ENCODE measurements at places on chromosomes 7 and 10.

GRCh38 chr7:155870334-155871180 is 58.3 kb upstream of the SHH start:
- DNase-seq, result no peak

DNA sequence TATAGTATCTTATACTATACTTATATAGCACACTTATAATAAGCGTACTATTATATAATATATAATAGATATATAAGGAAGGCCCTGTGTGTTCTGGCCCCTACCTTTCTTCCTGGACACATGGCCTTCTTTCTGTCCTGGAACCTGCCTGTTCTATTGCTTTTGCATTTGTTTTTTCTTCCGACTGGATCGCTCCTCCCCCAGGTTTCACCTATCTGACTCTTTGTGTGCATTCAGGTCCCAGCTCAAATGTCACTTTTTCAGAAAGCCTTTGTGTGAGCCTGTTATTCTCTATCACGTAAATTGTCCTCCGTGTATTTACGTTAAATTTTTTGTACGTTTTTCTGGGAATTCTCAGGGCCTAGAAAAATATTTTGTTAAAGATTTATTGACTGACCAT is 2.9 kb upstream of the TRIM8 start:
- no peak for DNase-seq

DNA sequence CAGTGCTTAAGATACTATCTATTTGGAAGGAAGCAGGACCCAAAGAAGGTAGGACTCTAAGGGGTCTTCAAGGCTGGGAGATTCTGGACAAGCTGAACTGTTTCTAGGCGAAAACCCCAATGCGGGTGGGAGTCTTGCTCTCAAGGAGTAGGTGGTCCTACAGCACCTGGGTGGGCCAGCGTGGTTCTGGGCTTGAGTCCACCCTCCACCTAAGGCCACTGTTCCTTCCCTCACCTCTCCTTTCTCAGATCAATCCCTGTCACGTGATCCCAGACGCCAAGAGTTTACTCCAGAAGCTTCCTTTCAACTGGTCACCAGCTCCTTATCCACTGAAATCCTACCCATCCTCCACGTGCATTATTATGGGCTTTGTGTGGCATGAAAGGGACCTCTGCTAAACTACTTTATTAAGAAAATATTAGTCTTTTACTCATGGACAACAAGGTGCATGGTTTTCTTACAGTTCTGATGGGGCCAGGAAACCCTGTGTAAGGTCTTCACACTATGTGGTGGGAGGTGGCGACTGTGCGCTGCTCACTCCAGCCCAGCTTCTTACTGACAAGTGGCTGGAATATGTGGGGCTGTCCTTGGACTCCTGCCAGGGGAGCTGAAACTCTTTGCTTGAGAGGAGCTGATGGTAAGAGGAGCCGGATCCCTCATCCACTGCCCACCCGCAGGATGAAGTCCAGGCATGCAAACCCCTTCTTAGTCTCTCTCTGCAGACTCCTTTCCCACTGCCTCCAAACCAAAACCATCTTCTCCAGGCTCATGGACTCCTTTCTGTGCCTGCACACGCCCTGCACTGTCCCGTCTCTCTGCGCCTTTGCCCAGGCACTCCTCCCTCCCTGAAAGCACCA is 1.6 kb downstream of the ZNF746 start:
- no peak for DNase-seq

GRCh38 chr7:22545529-22545928 is 45.5 kb upstream of the STEAP1B start:
- no peak for DNase-seq

DNA sequence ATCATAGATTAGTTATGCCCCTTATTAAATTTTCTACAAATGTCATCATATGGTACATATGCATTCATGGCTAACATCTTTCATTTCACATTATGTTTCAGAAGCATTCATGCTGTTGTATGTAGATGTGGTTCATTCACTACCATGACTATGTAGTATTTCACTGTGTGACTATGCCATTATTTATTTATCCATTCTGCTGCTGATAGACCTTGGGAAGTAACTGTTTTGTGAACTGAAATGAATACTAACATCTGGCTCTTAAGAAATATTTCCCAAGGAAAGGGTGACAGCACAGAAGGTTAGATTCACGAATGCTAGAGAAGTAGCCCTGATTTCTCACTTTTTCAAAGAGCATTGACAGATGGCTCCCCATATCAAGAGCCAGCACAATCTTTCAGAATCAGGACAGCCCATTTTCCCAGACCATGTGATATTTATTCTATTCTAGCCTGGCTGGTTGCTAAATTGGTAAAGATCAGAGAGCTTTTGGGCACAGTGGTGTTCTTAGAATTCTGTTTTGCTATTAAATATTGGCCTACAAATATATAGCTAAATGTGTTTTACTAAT is 157.4 kb downstream of the DYNC1I1 start:
- DNase-seq, result no peak

DNA sequence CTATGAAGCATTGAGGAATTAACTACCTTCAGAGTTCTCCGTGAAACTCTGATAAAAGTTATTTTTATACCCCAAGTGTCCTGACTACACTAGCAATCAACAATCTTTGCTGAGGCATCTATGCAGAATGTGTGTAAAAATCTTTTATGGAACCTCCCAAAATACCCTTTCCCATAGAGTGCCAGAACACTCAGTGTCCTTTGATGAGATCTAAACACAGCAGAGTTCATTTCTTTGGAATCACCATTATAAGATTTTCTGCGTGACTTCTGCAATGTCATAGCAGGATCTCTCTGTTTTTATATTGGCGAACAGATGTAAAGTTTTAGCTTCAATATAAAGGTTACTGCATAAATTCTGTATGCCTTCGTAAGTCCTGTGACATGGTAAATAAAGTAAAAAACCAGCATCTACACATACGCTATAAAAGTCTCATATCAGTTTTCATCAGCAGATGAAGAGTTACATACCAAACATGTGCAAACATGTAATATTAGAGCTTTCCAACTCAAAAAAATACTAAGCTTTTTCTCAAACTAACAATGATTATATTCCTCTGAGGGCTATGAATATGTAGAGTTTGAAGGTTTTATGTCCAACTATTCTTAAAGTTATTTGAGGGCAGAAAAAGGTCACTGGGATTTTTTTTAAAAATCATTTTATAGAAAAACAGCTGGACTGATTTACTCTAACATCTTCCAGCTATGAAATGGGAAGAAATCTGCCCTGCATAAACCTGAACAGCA is 67.2 kb downstream of the SKIDA1 start:
- DNase-seq, result no peak

DNA sequence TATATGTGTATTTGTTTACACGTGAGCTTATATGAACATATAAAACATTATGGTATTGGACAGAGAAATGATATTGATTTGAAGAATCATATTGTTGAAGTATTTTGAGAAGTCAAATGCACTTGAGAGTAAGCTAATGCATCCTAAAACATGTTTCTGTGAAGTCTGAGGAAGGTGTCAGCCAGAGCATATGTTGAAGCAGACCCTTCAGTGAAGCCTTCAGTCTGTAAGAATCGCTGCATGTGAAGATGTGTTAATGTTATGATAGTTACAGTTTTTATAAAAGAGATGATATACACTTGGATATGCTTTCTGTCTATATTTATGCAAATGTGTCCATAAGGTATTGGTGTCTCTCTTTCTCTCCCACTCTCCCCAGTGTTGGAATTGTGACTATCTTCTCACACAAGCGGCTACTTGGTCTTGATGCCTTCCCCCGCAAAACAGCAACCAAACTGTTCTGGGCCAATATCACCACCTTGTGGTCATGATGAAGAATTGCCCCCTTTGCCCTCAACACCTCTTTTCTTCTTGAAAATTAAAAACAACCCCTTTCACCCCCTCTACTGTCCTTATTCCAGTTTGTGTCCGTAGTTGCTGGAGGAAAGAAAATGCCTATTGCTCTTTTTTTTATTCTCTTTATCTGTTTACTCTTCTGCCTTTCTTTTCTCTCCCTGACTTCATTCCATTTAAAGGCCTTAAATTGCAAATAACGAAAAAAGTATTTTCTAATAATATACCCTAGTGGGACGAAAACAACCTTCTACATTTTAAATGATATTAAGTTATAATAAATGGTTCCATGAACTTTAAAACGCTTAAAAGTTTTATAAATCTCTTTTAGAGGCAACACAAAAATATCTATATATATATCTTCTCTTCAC is 64.9 kb downstream of the IKZF1 start:
- DNase-seq, result peak; percentile 46

GRCh38 chr7:151925446-151926335 is 30.6 kb upstream of the GALNTL5 start:
- no peak for DNase-seq
